RPMI7951 (cell line): ENCODE measurements at places on chromosomes 11 and 22. TPM values are rescaled to one million over a fixed set of nuclear protein-coding genes. Genes with fewer than 3 reads are reported as not detected.

FREY1 gene
- not detected in 2 replicates for total RNA-seq

MOGAT2 gene
- not detected in 2 replicates for total RNA-seq

TIGD3 gene
- total RNA-seq = 0.20 and 0.24 TPM in 2 replicates

PKDREJ gene
- under 0.01 TPM in 1 of 2 replicates, not detected in the other for total RNA-seq

SLC15A3 gene
- total RNA-seq = 5.8 and 10.0 TPM in 2 replicates

OR5J2 gene
- total RNA-seq = not detected in 2 replicates

DRD4 gene
- not detected in 2 replicates for total RNA-seq

TSPAN32 gene
- 0.72 and 2.7 TPM in 2 replicates for total RNA-seq

LARGE2 gene
- total RNA-seq = 0.12 TPM in 1 of 2 replicates, not detected in the other

C22orf15 gene
- not detected in 2 replicates for total RNA-seq

BEST1 gene
- total RNA-seq = 0.10 and 0.12 TPM in 2 replicates

CCDC86 gene
- 10.1 and 13.5 TPM in 2 replicates for total RNA-seq

ACTN3 gene
- total RNA-seq = under 0.01 TPM in 1 of 2 replicates, not detected in the other

OR52I2 gene
- not detected in 2 replicates for total RNA-seq

DNA sequence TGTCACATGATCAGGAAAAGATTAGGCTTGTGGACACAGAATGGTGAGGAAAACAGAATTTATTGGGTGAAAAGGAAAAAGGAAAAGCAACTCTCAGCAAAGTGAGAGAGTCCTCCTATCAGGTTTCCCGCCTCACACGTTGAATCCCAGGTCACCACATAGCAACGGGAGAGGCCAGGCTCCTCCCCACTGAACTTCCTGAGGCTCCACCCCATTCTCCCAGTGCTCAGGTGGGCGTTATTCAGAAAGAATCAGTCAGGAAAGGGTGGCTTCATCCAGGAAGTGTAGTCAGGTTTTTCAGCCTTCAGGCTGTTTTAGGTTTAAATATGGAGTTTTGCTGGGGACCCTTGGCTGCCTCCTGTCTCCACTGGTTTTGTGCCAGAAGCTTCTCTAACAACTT is 66.9 kb downstream of the SPON1 start:
- no peak for DNase-seq

GRCh38 chr11:123217897-123218296 is 22.8 kb upstream of the CLMP start:
- no peak for DNase-seq

DNA sequence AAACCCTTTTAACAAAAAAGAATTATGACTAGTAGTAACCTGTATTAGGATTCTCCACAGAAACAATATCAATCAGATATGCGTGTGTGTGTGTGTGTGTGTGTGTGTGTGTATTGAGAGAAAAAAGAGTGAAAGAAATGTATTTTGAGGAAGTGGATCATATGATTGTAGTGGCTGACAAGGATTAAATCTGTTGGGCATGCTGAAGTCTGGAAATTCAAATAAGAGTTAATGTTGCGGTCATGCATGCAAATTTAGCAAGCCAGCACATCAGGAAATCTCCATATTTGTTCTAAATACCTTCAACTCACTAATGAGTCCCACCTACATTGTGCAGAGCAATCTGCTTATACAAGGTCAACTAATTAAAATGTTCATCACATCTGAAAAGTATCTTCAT is 46.8 kb upstream of the IGLL5 start:
- no peak for DNase-seq

DNA sequence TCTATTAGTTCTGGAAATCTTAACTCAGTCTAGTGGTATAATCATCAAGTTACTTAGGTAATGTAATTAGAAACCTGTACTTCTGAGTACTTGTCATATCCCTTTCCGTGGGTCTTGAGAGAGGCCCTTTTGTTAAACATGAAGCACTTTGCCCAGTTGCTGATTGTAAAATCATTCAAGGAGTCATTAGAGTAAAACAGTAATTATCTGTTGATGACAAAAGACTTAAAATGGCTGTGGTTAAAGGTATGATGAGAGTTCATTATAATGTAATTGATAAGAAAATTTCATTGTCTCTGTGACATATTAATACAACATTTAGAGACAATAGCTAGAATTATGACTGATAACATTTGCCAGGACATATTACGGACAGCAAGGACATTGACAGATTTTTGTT is 34.3 kb downstream of the PRR5L start:
- no peak for DNase-seq

- DNase-seq = no peak
Measured at GRCh38 chr11:95711162-95711944, 78.2 kb downstream of the FAM76B start.

GRCh38 chr11:126748793-126749192 is 251.8 kb downstream of the KIRREL3 start:
- DNase-seq = no peak

DNA sequence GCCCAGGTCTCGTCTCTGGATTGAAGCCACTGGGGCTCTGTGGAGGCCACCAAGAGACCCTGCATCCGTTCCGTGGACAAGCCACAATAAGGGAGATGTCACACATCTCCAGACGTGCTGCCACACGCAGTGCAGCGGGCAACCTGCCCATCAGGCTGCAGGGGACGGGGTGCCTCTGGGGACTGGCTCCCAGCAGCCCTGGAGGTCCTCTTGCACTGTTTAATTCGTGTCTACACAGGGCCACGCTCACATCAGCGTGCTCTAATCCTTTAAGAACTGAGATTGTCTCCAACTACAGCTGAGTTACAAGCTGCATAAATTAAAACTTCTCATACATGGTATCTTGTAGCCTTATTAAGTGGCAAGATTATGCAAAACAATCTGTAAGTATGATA is 1232.2 kb downstream of the BRD1 start:
- DNase-seq = no peak

- no peak for DNase-seq
Measured at GRCh38 chr11:11262171-11262920, 90.7 kb downstream of the CSNK2A3 start.

GRCh38 chr22:17057959-17058814 is 26.6 kb upstream of the IL17RA start:
- peak; percentile 54 for DNase-seq

DNA sequence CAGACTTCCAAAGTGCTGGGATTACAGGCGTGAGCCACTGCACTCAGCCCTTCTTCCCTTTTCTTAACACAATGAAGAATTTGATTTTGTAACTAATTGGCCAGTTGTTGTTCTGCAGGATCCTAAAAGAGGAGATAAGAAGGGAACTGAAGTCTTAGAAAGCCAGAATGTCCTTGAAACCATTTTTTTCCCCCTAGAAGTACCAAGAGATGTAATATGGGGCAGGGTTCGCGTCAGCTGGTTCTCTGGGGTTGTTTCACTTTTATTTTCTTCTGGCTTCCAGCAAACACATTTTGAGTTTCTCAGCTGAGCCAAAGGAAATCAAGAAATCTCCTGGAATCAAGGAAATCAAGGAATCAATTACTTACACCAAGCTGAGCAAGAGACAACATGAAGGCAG is 7.6 kb upstream of the NUCB2 start:
- no peak for DNase-seq

GRCh38 chr11:84224042-84224441 is 937.9 kb upstream of the CCDC90B start:
- DNase-seq = no peak

DNA sequence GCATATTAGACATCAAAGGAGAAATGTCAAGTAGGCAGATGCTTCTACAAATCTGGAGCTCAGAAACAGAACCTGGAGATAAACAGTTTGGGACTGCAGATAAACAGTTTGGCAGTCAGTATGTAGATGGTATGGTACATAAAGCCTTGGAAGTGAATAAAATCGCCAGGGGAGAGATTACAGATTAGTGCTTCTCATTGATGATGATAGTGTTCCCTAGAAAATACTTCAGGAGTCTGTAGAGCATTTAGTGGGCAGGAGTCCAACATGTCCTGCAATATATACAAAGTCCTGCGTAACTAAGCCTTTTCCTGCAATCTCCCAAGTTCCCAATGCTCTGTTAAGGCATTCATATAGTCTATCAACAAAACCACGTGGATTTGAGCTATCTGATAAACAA is 35.2 kb downstream of the NARS2 start:
- no peak for DNase-seq

DNA sequence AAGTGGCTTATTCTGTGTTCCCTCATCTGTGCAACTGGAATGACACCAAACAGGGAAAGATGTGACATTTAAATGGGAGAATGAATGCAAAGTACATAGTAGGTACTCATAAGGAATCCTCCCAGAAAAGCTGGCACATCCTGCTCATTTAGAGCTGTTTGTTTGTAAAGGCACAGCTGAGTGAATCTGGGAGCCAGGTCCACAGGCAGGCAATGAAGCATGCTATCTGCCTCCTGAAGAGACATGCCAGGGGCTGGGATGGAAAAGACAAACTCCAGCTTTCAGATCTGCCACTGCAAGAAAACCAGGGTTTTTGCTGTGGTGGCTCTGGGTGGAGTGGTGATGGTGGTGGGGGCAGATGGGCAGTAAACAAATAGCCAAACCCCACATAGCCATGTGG is 150.1 kb downstream of the TENM4 start:
- no peak for DNase-seq

- DNase-seq = no peak
Measured at GRCh38 chr11:116261606-116262005, 511.2 kb downstream of the BUD13 start.

- DNase-seq = peak; percentile 64
Measured at GRCh38 chr11:123628936-123629683, 25.3 kb downstream of the SCN3B start.

DNA sequence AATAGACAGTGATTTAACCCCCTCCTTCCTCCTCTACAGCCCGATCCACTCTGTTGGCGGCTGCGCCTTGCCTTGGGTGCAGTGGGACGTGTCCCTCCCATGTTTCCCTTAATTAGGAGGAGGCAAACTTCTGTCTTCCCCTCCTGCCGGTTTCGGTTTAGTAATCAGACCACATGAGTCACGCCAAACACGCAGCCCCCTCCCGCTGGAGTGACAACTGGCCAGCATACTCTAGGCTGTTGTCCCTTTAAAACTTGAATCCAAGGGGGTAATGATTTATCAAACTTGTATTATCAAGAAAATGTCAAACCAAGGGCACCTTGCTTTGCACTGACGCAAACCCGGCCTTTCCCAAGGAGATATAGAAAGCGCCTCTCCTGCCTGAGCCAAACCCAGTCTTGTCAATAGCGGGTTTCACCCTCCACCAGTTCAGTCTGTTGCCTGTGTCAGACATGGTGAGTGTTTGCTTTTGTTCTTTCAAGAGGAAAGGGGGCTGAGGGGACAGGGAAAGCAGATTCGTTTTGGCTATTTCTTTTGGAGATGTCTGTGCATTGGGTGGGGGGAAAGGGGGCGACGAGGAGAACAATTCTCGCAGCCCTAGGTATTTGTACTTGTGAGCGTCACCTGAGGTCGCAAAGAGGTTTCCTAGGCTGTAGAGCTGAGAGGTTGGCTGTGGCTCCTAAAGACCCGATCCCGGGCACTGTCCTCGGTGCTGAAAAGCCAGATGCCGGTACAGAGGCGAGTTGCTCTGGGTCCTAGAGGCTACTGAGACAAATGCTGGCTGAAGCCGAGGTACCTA is at the start of gene SLC6A5:
TSS of gene SLC6A5 (plus strand) at position 388 of the 799 bp plus-strand sequence. CDS start at position 453, 65 bp downstream.
- DNase-seq = peak; percentile 32

DNA sequence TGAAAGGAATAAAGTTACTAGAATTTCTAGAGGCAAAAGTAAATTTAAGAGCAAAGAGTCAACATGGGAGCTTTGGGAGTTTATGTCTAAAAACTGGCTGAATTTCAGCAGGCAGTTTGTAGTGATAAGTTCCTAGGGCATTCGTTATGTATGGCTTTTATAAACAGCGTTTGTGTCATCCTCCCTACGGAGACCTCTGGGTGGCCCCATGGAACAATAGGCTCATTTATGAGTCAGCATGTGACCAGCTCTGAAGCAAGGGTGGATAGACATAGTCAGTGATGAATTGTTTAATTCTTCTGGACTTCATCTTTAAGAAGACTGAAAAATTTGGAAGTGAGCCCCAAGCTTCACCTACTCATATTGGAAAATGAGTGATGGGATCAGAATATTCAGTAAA is 37.1 kb downstream of the SVIP start:
- DNase-seq = peak; percentile 65

- DNase-seq = peak; percentile 48
Measured at GRCh38 chr11:83249972-83250593, 36.1 kb downstream of the CCDC90B start.

DNA sequence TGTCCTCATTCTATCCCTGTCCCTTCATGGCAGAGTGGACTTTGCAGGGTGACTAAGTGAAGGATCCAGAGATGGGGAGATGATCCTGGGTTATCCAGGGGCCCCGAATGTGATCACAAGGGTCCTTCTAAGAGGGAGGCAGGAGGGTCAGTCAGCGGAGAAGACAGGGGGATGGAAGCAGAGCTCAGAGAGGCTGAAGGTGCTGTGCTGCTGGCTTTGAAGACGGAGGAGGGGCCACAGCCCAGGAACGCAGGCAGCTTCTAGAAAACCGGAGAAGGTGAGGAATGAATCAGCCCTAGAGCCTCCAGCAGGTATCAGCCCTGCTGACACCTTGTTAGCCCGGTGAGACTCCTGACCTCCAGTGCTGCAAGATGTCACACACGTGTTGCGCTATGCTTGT is 63.7 kb downstream of the CDKN1C start:
- DNase-seq = no peak

- DNase-seq = no peak
Measured at GRCh38 chr11:17640493-17641164, 78.7 kb upstream of the MYOD1 start.

DNA sequence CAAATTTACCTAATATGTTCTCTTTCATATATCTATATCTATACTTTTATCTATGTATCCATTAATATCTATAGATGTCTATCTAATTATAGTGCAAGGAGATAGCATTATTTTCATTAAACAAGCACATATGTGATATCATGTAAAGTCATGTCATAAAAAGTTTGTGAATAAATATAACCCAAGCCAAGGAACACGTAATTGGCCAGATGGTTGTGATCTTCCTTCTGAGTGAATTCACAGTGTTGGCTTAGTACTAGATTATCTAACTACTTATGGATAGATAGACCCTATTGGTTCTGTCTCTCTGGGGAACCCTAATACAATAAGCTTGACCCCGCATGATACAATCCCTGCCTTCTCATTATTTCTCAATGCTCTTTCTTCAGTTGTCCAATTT is 484.4 kb downstream of the LRRC4C start:
- no peak for DNase-seq

GRCh38 chr11:91624021-91624420 is 600.6 kb upstream of the FAT3 start:
- no peak for DNase-seq

- DNase-seq = no peak
Measured at GRCh38 chr11:72135891-72136683, 562 bp downstream of the FOLR3 start.

GRCh38 chr22:37623075-37624016 is 14.7 kb downstream of the GGA1 start:
- peak; percentile 51 for DNase-seq

DNA sequence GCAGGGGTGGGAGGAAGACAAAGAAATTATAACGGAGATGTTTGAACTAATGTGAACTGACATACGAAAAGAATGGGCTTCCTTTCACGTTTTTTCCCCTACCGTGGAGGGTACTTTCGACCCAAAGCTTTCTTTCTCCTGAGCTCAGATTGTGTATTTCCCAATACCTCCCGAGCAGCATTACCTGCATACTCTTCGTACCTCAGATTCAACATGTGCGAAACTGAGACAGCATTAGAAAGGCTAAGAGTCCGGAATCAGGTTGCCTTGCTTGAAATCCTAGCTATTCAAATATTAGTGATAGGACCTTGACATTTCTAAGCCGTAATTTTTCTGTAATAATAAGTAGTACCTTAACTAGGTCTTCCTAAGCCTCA is 778 bp upstream of the PAK1 start:
- no peak for DNase-seq

GRCh38 chr22:43253839-43254238 is 66.9 kb upstream of the TTLL12 start:
- DNase-seq = no peak
